Motor neuron (in vitro differentiated cells): ENCODE measurements at places on chromosomes 12 and 14. TPM values are rescaled to one million over a fixed set of nuclear protein-coding genes. Genes with fewer than 3 reads are reported as not detected.

GRCh38 chr14:76985540-76986230 is 42.8 kb downstream of the IRF2BPL start:
- ATAC-seq = peak; percentile 66

DNA sequence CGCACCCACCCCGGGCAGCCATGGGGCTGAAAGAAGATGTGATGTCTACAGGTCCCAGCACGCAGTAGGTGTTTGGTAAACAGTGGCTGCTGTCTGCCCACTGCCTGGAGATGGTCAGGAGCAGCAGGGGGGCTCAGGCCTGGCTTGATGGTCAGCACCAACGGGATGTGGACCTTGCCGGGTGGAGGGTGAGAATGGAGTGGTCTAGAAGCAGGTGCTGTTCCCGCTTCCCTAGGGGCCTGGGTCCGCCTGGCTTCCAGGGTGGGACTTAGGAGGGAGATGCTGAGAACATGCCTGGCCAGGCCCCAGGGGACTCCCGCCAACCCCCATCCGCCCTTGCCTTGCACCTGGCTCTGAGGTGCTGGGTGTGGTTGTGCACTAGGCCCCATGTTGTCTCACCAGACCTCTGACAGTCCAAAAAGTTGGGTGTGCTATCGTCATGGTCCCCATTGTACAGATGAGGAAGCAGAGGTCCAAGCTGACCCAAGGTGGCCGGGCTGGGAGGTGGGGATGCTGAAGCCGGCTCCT is 12.9 kb downstream of the FAM222A start:
- no peak for ATAC-seq

GRCh38 chr14:58362798-58363412 is 32.8 kb upstream of the TOMM20L start:
- no peak for ATAC-seq

DNA sequence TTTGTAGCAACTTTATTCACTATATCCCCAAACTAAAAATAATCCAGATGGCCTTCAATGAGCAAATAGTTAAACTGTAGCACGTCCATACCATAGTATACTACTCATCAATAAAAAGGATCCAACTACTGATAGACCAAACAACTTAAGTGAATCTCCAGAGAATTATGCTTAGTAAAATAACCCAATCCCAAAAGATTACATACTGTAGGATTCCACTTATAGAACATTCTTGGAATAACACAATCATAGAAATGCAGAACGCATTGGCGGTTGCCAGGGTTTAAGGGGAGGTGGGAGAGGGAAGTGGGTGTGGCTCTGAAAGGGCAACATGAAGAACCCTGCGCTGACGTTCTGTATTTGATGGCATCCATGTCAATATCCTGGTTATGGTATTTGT is 28.6 kb downstream of the SNRPF start:
- no peak for ATAC-seq

- no peak for ATAC-seq
Measured at GRCh38 chr12:55067701-55068100, 47.9 kb downstream of the NEUROD4 start.

GRCh38 chr12:124599074-124599999 is 31.9 kb upstream of the NCOR2 start:
- ATAC-seq = no peak

GRCh38 chr12:57213058-57213715 is 3.4 kb upstream of the NXPH4 start:
- peak; percentile 38 for ATAC-seq

GRCh38 chr12:44155358-44155757 is 319.5 kb downstream of the TMEM117 start:
- ATAC-seq = peak; percentile 92

DNA sequence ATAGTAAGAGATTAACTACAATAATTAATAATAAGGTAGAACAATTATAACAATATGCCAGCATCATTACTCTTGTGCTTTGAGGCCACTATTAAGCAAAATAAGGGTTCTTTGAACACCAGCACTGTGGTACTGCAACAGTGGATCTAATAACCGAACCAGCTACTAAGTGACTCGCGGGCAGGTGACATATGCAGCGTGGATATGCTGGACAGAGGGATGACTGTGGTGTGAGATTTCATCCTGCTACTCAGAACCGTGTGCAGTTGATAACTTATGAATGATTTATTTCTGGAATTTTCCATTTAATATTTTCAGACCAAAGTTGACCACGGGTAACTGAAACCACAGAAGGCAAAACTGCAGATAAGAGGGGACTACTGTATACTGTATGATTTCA is 34.4 kb downstream of the BMAL2 start:
- no peak for ATAC-seq

- no peak for ATAC-seq
Measured at GRCh38 chr12:13197526-13198143, 1.1 kb downstream of the EMP1 start.

Gene IGFBP6
- total RNA-seq = 443 and 480 TPM in 2 replicates

Gene FOXA1
- total RNA-seq = 37.6 and 47.4 TPM in 2 replicates

Gene PTPN6
- total RNA-seq = 2.4 and 2.6 TPM in 2 replicates

Gene BCL7A
- 38.3 and 40.6 TPM in 2 replicates for total RNA-seq

Gene CSRP2
- 75.7 and 77.7 TPM in 2 replicates for total RNA-seq
